ENCODE measurements at places on chromosomes 5 and 9.

DNA sequence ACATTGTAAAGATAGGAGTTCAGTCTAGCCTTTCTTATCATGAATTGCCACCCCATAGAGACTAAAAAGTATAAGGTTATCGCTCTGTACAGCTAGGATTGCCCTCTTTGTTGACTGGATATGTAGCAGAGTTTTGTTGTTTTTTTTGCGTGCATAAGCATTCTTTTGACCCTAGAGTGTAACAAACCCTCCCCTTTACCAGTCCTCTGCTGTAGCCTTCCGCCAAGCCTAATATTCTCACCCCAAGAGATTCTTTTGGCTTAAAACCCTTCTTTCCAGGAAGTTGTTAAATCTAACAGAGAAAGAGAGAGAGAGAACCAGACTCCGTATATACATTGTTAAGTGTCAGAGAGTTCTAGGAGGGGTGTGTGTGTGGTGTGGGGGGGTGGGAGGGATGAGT is 113.9 kb downstream of the FGF1 start:
- DNase-seq: no peak

DNA sequence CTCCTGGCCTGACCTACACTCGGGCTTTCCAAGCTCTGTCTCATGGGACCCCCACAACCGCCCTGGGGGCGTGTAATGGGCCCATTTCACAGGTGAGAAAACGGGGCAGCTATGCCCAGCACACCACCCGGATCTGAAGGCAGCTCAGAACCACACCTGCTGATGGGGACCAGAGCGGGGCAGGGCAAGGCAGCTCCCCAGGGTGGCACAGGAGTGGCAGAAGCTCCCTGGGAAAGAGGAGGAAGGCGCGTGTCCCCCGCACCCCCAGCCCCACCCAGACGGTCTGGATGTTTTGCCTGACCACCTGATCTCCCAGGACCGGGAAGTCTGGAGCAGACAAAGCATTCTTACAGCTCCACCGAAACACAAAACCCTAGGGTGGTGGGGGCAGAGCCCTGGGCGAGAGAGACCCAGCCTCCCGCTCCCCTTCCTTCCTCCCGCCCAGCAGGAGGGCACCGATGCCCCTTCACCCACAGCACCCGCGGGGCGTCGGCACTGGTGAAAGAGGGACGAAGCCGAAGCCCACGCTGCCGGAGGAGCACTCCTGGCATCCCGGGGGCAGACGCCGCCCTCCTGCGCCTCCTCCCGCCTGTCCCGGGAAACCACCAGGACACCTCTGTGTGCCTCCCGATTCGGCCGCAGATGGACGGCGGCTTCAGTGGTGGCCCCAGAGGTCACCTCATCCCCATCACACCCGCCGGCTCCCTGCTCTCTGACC is 14.5 kb downstream of the NOTCH1 start:
- DNase-seq: no peak

DNA sequence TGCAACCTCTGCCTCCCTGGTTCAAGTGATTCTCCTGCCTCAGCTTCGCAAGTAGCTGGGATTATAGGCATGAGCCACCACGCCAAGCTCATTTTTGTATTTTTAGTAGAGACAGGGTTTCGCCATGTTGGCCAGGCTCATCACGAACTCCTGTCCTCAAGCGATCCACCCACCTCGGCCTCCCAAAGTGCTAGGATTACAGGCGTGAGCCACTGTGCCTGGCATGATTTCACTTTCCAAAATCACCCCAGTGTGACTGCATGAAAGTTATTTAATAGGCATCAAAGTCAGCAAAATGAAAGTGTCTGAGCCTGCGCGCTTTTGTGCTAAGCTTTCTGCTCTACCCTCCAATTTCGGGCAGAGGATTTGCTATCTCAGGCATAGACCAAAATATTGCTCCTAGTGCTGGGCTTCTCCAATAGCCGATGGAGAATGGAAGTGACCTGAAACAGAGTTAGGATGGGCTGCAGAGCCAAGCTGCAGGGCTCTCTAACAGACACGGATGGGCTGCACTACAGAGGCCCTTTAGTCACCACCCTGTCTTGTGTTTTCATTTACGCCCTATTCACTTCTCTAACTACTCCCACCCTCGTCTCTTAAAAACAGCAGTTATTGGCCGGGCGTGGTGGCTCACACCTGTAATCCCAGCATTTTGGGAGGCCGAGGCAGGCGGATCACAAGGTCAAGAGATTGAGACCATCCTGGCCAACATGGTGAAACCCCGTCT is 44.3 kb downstream of the RETREG1 start:
- no peak for DNase-seq

- no peak for DNase-seq
Observed at GRCh38 chr5:140000332-140000731, 42.8 kb downstream of the NRG2 start.

DNA sequence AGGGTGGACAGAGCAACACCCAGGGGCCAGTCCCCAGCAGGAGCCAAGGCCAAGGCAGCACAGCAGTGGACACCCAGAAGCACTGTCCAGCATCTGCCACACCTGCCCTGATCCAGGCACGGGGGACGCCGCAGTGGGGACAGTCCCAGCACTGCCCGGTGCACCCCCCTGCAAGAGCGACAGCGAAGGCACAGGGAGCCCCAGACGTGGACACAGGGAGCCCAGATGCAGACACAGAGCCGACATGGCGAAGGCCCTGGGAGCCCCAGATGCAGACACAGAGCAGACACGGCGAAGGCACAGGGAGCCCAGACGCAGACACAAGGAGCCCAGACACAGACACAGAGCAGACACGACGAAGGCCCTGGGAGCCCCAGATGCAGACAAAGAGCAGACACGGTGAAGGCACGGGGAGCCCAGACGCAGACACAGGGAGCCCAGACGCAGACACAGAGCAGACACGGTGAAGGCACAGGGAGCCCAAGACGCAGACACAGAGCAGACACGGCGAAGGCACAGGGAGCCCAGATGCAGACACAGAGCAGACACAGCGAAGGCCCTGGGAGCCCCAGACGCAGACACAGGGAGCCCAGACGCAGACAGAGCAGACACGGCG is 4.3 kb downstream of the ANAPC2 start:
- DNase-seq: no peak

DNA sequence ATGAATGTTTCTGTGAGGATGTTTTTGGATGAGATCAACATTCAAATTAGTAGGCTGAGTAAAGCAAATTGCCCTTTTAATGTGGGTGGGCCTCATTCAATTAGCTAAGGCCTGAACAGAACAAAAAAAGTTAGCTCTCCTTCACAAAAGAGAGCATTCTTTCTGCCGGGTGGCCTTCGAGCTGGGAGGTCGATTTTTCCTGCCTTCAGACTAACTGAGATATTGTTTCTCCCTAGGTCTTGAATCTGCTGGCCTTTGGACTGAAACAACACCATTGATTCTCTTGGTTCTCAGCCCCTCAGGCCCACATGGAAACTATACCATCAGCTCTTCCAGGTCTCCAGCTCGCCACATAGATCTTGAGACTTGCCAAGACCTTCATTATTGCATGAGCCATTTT is 29.1 kb upstream of the FREM1 start:
- no peak for DNase-seq

GRCh38 chr9:136258299-136258625 is 12.7 kb upstream of the QSOX2 start:
- no peak for DNase-seq

DNA sequence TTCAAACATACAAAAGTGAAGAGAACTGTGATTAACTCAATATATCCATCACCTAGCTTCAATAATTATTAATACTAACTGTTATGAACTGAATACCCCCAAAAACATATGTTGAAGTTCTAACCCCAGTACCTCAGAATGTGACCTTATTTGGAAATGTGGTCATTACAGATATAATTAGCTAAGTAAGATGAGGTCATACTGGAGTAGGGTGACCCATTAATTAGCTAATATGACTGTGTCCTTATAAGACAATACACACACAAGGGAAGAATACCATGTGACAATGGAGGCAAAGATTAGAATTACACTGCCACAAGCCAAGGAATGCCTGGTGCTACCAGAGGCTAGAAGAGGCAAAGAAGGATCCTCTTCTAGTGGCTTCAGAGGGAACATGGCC is 7.8 kb downstream of the RRAGA start:
- DNase-seq: no peak

DNA sequence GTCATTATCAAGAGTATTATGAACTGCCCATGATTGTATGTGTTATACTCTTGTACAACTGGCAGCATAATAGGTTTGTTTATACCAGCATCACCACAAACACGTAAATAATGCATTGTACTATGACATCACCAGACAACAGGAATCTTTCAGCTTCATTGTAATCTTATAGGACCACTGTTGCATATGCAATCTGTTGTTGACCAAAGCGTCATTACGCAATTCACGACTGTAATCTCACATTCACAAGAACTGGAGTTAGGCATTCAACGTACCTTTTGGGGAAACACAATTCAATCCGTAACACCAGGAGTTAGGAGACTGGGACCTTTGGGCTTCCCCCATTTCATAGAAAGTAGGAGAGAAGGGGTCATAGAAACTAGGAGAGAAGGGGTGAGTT is 20.4 kb upstream of the ARSI start:
- no peak for DNase-seq

GRCh38 chr5:104299998-104300706 is 737.6 kb upstream of the NUDT12 start:
- DNase-seq: no peak

Measured in activated T-cell treated with anti-CD3 and anti-CD28 coated beads for 4 hours (primary cell).